ENCODE measurements at places on chromosomes 1 and 21.

GRCh38 chr1:92583821-92584760 lies 97.4 kb upstream of the GFI1 start:
- DNase-seq: no peak

GRCh38 chr1:28871631-28872401 lies 42.6 kb upstream of the EPB41 start:
- DNase-seq: no peak

DNA sequence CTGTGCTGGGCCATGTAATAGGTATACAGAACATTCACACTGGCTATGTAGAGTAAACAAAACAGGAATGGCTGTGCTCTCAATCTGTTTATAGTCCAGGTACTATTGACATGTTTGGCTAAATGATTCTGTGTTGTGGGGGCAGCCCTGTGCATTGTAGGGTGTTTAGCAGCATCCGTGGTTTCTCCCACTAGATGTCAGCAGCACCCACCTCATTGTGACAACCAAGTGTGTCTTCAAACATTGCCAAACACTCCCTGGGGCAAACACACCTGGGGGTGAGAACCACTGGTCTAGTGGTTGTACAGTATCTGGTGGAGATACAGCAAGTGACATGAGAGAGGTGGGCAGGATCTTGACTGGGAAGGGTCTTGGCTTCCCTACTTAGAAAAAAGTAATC lies 80.4 kb upstream of the SPATA6 start:
- no peak for DNase-seq

GRCh38 chr1:40003156-40004093 lies 37.1 kb upstream of the CAP1 start:
- peak; percentile 9 for DNase-seq

DNA sequence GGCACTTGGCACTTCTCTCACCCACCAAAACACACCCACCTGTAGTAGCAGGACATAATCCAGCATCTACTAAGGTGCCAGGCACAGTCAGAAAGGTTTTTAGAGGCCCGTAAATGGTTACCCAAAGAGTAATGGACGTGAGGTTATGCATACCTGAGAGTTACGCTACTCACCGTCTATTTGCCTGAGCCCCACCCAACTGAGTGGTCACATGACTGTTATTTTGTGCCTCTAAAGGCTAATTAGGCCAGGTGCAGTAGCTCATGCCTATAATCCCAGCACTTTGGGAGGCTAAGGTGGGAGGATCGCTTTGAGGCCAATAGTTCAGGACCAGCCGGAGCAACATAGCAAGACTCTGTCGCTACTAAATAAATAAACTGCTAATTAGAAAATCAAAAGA lies 11.0 kb downstream of the LMX1A start:
- DNase-seq: no peak

DNA sequence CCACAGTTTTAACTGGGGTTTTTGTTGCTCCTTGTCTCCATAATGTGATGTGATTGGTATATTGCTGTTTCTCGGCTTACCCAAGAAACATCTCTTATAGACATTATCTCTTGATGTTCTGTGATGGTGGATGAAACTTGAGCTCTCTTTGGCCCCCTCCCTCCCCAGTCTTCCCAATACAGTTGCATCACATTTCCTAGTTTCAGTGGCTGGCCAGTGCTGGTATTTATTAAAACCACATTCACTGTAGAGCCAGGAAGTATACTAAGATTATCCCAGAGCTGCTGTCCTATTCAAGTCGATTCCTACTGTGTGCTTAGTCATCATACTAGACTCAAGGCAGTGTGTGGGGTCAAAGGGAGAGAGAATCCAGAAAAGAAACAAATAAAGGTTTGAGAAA lies 244.4 kb downstream of the KAZN start:
- no peak for DNase-seq

DNA sequence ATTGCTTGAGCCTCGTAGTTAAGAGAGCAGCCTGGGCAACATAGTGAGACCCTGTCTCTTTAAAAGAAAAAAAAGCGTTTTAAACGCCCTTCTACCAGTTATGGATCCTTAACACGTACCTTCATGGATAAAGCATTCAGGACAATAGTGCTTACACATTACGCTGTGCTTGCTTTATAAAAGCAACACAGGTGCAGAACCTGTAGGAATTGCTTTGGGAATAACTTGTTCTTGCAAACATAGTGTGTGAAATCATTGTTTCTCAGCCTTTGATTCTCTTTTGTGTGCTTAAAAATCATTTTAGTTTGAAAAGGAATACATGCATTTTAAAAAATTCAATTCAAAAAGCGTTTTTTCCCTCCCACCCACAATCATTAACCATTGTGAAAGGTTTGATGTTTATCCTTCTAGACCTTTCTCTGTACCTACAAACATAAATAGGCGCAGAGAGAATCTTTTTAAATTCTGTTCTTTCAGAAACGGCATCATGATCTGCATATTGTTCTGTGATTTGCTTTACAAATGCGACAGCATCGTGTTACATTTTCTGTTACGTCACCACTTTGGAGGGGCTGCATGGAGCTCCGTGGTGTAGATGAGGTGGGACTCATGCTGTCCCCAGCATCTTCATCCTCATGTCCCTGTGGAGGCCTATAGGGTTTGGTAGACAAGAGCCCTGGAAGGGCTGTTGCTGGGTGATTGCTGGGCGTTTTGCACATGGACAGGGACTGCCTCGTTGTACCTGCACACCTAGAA lies 54.6 kb downstream of the SPSB1 start:
- no peak for DNase-seq

DNA sequence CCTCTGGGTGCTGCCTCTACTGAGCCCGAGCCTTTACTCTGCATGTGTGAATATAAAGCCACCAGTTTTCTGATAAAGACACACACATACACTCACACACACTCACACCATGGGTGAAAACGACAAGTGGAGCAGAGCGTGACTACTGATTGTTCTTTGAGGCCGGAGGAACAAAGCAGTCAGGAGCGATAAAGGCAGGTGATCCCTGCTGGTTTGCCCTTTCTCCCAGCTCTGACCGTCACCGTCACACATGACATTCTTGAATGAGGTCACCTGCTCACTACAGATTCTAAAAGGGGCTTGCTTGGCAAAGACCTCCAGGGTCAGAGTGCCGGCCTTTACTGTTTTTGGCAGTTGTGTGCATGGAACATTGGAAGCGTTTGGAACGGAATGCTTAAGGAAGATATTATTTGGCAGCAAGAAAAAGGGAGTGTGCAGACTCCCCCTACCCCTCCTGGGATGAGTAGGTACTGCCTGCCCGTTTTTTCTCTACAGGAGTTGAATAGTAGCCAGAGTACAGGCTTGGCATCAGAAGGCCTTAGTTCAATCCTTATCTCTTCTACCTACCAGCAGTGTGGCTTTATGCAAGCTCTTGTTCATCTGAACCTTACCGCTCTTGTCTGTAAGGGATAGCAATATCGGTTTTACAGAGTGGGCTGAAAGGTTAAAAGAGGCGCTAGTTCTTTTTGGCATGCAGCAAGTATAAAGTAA lies 79.7 kb downstream of the PBX1 start:
- DNase-seq: no peak

Data from globus pallidus (tissue), 1 donor.